ENCODE measurements at places on chromosomes 2 and 18.

DNA sequence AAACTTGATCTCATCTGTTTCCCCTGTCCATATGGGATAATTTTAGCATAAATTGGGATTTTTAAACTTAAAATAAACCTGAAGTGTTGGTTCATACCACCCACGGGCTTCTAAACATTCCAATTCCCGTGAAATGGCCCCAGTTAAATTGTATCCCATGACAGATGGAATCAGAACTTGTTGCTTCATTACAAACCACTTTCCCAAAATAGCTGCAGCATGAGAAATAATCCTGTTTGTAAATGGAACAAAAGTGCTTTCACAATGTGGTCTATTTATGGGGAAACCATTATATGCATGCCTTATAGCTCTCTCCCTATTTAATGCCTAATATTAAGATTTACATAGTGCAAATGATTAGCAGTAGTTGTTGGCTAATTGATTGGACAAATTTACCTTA, 15.9 kb downstream of the SCG2 start:
- DNase-seq, result peak; percentile 88

GRCh38 chr2:28300485-28301341, 91.9 kb upstream of the FOSL2 start:
- peak; percentile 94 for DNase-seq

DNA sequence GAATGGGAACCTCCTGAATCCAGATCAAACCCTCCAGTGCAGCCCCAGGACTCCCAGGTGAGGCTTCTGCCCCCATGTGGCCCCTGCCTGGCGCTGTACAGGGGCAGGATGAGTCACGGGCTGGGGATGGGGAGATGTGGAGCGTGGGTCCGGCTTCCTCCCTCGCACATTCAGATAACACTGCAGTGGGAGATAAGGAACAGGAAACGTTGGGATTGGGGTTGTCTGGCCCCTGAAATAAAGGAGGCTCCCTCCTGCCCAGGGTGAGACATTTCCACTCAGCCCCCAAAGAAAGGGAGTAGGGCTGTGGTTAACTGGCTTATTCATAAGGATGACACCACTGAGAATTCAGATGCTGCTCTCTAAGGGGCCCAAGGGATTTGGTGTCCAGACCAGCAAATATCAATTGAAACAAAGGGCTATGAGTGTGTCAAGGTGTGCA, 30.7 kb downstream of the IGFBP5 start:
- DNase-seq, result no peak

DNA sequence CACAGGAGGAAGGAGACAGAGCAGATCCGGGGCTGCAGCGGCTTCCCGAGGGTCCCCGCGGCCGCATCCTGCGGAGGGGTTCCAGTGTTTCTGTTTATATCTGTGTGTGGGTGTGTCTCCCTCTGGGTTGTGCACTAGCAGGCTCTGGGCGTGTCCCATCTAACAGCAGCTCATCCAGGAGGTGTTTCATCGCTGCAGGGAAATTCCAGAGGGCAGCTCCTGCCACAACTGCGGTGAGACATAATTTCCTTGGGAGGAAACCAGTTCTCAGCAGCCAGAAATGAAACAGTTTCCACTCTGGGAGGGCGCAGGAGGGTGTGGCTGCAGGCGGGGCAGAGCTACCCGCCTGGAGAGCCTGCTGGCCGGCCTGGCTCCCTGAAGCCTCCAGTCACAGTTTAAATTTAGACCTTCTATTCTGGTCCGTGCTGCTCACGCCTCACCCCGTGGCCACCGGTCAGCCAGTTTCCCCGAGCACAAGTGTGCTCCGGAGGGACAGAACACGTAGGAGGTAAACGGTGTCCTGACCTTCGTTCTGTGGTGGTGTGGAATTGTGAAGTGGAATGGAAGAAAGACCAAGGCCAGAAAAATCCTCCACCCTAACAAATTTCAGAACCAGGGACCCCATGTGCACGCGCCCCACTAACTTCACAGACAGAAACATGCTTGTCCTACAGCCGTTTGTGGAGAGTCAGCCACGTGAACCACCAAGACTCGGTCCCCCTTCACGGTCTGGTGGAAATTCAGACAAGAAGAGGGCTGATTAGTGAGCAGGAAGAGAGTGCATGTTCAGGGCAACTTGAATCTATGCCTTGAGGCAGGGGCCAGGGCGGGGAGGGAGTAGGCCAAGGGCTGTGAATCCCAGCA, 50.2 kb downstream of the TEX44 start:
- DNase-seq, result peak; percentile 96

DNA sequence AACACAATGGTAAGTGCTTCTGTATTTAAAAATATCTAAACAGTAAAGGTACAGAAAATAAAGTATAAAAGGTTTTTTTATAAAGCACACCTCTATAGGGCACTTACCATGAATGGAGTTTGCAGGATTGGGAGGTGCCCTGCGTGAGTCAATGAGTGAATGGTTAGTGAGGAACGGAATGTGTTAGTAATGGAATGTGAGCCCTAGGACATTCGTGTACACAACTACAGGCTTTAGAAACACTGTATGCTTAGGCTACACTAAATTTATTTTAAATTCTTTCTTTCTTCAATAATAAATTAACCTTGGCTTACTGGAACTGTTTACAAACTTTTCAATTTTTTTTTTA, 337.9 kb upstream of the SLC39A10 start:
- DNase-seq, result peak; percentile 55

DNA sequence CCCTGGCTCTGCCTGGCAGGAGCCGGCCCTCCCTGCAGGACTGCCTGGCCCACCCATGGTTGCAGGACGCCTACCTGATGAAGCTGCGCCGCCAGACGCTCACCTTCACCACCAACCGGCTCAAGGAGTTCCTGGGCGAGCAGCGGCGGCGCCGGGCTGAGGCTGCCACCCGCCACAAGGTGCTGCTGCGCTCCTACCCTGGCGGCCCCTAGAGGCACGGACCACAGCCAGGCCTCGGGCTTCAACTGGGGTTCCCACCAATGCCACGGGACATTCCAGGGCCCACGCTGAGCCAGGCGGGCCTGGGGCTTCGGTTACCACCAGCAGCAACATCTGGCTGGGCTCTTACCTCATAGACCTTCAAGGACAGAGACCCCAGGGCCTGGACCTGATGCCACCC, 6.1 kb upstream of the GMPPA start:
- no peak for DNase-seq

DNA sequence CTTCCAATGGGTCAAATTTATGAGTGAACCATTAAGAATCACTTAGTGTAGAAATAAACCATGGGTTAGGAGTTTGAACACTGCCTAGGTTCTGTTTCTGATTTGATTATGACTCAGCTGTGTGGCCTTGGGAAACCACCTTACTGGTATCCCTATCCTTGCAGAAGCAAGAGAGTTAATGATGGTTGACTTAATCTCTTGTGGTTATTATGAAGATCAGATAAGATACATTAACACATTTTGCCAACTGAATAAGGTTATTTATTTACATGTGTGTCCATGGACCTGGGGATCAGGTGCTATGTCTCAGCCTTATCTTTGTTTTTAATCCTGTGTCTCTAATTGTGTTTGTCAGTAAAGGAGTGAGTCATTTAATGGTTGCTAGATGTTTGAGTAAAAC, 5.4 kb upstream of the KCNJ13 start:
- DNase-seq, result peak; percentile 59

DNA sequence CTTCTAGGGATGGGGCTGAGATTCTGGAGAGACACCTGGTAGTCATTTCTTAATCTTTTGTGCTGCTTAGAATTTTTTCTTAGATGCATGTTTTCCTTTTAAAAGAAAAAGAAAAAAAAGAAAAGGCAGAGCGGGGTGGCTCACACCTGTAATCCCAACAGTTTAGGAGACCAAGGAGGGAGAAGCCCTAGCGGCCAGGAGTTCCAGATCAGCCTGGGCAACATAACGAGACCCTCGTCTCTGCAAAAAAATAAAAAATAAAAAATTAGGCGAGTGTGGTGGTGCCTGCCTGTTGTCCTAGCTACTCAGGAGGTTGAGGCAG, 46.0 kb upstream of the ATP6V1B1 start:
- no peak for DNase-seq

- no peak for DNase-seq
These were observed 82.2 kb downstream of the SOCS6 start for GRCh38 chr18:70370762-70371733.

- peak; percentile 82 for DNase-seq
These were observed 160.0 kb downstream of the UBE2E3 start for GRCh38 chr2:181140414-181140813.

- DNase-seq, result peak; percentile 7
These were observed 168.0 kb downstream of the LPIN1 start for GRCh38 chr2:11914455-11914854.

- peak; percentile 24 for DNase-seq
These were observed 40.9 kb downstream of the GATA6 start for GRCh38 chr18:22210311-22210754.

Measured in AG10803 (cell line).